Activated CD4-positive, alpha-beta T cell treated with anti-CD3 and anti-CD28 coated beads for 48 hours (primary cell): ENCODE measurements at places on chromosomes 7 and 10.

DNA sequence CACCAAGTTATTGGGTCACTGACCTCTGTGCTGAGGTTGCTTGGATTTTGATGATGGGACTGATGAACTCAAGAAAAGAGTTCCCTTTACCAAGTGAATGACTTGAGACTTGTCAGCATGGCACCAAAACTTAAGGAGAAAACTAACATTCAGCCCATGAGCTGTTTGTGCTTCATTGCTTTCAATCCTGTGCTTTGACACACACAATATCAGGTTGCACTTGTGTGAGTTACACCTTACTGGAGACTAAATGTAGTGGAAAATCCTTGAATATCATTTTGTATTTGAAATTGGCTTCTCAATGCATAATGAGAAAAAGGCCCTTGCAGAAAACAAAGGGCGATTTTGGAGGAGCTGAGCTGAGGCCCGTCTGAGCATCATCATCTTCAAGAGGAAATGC is 2.7 kb downstream of the BAG3 start:
- DNase-seq: no peak

GRCh38 chr10:94485094-94485493 is 60.5 kb upstream of the HELLS start:
- no peak for DNase-seq

- no peak for DNase-seq
Measured at GRCh38 chr10:60898321-60898720, 45.7 kb downstream of the RHOBTB1 start.

DNA sequence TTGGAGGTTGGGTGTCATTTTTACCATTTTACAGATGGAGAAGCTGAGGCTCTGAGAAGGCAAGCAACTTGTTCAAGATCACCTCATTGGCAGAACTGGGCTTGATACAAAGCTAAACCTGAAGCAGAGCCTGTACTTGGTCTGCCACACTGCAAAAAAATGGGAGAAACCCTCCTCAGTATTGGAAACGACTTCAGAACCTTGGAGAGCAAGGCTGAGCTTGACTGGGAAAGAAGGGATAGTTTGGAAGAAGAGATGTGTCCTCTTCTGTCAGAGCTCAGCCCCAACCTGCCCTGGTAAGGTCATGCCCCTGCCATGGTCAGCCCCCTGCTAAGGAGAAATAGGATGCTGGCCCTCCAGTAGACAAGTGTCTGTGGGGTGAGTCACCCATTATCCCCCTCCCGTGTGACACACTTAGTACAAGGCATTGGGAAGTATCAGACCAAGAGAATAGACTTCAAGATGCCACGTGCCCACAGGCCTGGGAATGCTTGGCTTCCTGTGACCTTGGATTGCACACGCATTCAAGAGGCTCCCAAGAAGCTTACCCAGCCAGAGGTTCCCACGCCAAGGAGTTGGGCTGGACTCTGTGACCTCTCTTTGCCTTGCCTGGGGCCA is 56.2 kb upstream of the SMNDC1 start:
- no peak for DNase-seq

DNA sequence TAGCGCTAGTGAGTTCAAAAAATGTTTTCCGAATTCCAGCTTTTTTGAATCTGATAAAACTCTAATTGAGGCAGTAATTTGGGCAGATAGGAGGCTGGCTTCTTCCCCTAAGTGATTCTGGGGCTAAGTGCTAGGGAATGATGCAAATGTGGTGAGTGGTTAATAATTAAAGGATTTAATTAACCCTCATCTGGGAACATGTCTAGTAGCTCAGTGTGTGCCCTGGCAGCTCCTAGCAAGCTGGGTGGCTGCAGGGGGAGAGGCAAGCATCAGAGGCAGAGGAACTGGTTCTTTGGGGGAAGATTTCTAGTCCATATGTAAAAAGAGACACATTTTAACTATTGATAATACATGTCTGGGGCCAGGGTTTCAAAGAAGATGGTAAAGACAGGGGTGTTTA is 354.5 kb downstream of the WDR11 start:
- no peak for DNase-seq

GRCh38 chr7:86929293-86930109 is 130.0 kb downstream of the ELAPOR2 start:
- no peak for DNase-seq

DNA sequence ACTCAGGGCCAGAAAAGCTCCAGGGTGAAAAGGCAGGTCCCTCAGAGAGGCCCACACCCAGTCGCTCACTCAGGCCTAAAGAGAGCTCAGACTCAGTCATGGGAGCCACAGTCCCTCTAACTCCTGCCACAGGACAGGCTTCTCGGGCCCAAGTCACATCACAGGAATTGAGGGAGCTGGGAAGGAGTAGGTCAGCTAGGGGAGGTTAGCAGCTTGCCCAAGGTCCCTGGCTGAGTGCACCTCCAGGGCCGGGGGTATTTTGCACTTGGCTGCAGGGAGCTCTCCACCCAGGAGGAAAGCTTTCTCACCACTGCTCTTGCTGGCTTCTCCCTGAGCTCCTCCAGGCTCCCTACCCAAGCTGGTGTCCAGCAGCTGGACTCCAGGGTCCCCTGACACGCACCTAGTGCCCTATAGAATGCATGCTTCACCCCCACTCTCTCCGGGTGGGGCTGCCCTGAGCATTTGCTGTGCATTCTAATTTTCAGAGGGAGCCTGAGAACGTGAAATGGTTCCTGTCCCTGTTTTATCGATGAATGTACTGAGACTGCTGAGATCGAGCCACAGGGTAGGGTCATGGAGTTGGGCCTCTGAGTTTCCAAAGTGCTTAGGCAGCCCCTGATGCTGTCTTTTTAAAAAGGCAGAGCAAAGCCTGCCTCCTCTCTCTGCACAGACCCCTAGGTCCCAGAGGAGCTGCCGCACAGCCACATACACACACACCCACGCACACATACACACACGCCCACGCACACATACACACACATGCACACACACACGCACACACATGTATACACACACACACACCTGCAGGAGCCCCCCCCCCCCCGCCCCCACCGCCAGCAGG is 37.9 kb upstream of the RET start:
- DNase-seq: no peak

DNA sequence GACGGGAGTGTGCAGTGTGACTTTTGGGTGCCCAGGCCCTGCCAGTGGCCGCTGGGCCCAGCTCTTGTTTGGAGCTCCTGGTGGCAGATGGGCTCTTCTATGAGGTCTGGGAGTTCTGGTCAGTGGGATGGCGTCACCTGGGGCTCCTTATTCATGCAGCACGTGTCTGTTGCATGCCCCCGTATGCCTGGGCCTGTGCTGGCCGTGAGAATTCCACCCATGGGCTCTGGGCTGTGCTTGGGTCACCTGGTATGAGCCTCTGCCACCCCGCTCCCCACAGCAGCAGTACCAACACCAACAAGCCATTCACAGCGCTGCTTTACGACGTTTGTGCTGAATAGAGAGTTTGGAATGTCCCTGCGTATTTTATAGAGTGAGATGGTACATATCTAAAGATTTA is 27.1 kb downstream of the INPP5A start:
- DNase-seq: no peak

GRCh38 chr10:100182908-100183307 is 2.9 kb downstream of the ERLIN1 start:
- DNase-seq: no peak

DNA sequence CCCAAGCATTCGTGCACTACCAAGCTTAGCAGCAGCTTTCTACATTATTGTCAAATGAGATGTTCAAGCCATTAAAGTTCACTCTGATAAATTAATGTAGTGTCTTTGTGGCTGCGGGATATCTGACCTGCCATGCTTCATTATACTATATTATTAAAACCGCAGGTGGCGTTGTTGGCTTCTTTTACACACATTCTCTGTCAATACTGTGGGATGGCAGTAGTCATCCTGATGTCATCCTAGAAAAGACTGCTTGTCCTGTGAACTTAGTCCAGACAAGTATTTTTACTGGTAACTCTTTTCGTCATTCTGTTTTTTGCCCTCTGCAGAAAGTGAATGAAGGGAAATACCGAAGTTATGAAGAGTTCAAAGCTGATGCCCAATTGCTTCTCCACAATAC is 103.9 kb downstream of the ZMYND11 start:
- no peak for DNase-seq

- DNase-seq: no peak
Measured at GRCh38 chr7:134593530-134594392, 44.9 kb downstream of the AKR1B15 start.

DNA sequence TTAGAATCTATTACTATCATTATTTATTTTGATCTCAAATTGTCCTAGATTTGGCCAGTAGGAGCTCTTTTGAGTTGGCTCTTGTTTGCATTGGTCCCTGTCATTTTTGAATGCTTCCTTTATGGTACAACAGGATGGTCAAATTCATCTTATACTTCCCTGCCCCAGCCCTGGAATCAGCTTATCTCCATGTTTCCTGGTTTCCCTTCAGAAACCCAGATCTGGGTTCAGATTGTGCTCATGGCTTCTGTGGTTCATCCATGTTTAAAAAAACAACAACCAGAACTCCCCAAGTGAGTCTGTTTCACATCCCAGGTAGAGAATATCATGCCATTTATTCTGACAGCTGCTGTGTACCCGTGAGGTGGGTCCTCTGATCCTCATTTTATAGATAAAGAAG is 10.6 kb downstream of the ZFYVE27 start:
- no peak for DNase-seq

DNA sequence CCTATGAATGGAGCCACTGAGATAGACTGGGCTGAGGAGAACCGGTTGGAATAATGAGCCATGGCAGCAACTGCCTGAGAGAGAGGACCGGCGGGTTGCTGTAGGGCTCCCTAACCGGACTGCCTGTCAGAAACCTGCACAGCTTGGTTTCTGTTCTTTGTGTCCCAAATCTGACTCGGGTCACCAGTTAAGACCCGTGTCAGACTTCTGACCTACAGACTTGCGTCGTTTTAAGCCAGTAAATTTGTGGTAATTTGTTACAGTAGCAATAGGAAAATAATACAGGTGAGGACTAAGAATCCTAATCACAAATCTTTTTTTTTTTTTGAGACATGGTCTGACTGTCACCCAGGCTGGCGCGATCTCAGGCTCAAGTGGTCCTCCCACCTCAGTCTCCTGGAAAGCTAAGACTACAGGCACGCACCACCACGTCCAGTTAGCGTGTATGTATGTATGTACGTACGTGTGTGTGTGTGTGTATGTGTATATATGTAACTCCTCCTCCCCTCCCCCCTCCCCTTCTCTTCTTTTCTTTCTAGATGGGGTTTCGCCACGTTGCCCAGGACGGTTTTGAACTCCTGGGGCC is 672 bp upstream of the DDX56 start:
- DNase-seq: no peak

GRCh38 chr7:100402241-100402640 is 26.3 kb downstream of the ZCWPW1 start:
- DNase-seq: no peak

- no peak for DNase-seq
Measured at GRCh38 chr7:157438121-157439025, 101.6 kb downstream of the DNAJB6 start.

- no peak for DNase-seq
Measured at GRCh38 chr10:65864529-65864928, 1061.3 kb upstream of the LRRTM3 start.

DNA sequence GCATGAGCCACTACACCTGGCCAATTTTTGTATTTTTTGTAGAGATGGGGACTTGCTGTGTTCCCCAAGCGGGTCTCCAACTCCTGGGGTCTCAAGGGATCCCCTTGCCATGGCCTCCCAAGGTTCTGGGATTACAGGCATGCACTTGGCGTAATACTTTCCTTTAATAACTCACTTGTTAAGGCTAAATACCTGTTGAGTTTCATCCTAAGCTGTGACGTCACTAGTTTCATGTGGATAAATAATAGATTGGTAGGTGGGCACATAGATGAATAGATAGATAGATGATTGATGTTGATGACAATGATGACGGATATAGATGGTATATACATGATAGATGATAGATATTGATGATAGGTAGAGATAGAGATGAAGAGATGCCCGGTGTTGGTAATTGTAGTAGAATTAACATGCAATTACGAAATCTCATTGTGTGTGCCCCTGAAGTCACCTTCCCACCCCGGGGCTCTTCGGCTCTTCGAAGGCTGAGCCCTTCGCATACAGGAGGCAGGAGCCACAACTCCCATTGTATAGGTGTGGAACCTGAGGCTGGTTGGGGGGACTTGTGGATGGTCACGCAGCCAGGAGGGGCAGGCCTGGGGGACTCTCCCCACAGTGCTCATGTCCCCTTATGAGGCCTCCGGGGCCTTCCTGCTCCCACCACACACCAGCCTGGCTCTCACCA is 2.6 kb downstream of the GRIFIN start:
- no peak for DNase-seq

- no peak for DNase-seq
Measured at GRCh38 chr7:91005841-91006240, 258.4 kb upstream of the FZD1 start.

GRCh38 chr10:45379891-45380540 is 6.0 kb downstream of the ALOX5 start:
- no peak for DNase-seq

- DNase-seq: no peak
Measured at GRCh38 chr10:44995581-44995913, 5.2 kb upstream of the ZNF22 start.

GRCh38 chr10:30434273-30435072 is 489 bp downstream of the MAP3K8 start:
- peak; percentile 70 for DNase-seq

DNA sequence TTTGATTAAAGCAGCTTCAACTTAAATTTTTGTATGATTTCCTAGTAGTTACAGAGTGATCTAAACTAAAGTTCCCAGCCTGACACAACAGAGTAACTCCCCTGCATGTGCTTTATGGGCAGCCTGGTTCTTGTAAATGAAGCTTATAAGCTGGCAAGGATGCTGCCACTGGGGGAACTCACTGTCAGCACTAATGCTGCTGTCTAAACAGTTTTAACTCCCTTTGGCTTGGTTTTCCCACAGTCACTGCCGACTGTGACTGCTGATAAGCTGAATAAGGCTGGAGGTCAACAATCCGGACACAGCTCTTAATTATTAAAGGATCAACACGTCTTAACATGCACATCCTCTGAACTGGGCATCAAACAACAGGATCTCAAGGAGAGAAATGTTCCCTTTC is 130.1 kb downstream of the OTUD1 start:
- no peak for DNase-seq

- no peak for DNase-seq
Measured at GRCh38 chr7:104341546-104341945, 13.1 kb downstream of the LHFPL3 start.

DNA sequence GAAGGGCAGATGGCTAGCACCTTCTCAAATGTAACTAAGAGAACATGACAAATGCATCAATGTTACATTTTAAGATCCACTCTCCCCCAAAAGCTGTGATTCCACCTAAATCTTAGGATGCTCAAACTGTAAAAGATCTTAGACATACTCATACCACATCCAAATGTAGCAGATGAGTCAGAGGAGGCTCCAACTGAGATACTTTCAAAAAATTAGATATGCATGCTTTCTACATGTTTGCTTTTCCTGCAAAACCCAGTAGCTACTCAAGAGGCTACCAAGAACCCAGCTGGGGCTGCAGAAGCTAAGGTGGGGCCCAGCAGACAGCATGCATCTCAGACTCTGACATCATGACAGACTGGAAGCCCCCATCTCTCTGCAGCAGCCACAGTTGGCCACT is 31.4 kb upstream of the FRMD4A start:
- DNase-seq: no peak
